Activated CD8-positive, alpha-beta memory T cell treated with anti-CD3 and anti-CD28 coated beads for 48 hours (primary cell): ENCODE measurements at places on chromosomes 11 and 22.

DNA sequence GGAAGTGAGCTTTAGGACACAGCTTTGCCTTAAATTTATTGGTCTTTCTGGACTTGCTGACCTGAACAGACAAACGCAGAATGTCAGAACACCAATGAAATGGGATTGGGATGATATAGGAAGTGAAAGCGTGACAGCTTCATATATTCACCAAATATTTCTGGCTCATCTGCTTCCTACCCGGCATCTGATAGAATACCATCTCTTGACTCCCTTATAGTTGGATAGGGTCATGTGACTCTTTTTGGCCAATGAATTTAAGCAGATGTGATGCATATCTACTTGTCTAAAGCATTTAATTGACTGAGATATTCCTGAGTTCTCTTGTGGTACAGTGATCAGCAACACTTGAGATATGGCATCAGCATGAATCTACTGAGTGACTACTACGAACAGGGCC is 2.5 kb upstream of the CAPRIN1 start:
- no peak for DNase-seq

DNA sequence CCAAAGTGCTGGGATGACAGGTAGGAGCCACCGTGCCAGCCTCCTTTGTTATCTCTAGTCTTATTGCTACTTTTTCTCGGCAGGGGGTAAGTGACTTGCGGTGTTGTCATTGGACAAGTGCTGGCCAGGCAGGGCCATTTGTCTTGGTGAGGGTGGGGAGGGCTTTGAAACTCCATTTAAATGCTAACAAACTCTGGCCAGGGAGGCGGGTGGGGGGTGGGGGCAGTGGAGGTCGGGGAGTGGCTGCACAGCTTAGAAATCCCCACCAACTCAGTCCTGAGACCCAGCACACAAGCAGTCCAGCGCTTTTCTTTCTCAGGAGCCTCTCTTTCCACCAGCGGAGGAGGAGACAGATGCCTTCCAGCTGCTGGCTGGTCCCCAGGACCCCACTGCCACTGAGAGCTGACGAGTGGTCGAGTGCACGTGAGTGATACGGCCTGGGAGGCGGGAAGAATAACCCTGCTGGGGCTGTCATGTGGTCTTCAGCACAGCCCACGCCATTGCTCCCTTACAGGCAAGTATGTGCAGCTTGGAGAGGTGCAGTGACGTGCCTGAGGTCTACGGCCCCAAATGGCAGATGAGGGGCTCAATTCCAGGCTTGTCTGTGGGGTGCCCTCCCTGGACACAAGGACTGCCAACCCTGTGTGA is 24.2 kb upstream of the OSBPL5 start:
- DNase-seq = no peak

GRCh38 chr22:37186228-37186996 is 1.6 kb downstream of the C1QTNF6 start:
- DNase-seq = no peak

- DNase-seq = peak; percentile 81
Observed at GRCh38 chr11:66855574-66856495, 1.0 kb upstream of the LRFN4 start.

GRCh38 chr11:34706709-34707461 is 86.0 kb downstream of the EHF start:
- DNase-seq = no peak

DNA sequence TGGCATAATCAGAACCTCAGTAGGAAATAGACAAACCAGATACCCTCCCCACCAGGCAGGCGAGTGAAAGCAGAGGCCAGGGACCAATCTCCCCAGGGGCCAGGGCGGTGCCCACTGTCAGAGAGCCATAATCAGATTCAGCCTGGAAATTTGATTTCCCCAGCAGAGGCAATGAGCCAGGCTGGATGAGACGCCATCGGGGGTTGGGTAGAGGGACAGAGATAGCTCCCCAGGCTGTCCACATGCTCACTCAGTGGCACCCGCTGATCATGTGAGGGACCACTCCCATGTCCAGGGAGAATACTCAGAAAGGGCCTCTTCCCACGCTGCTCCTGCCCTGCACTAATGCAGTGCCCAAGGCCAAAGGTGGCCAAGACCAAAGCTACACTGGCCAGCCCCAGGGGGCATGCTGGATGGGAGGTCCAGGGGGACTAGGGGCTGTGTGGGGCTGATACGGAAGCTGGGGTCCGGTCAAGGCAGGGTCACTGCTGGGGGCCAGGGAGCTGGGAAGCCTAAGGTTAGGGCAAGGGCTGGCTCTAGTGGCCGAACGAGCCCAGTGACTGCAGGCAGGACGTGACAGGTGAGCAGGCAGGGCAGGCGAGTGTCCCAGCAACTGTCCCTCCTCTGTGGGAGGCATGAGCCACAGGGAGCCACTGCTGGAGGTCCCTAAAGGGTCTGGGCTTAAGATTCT is 19.8 kb downstream of the ARVCF start:
- DNase-seq = no peak

DNA sequence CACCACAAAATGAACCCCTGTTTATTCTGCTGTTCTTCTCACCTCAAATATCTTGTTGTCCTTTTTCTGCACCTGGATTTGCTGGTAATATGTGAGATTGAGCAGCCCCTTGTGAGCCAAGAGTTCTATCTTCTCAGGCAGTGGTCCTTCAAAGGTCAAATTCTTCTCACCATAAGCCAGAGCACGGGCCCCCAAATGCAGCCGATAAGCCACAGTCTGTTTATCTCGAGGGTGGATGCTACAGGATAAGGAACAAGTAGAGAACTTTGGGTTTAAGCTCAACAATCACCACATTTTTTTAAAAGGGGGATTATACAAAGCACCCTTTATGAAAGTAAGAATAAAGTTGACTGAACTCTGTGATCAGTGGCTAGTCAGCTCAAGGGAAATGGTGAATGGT is 15.8 kb downstream of the TBRG1 start:
- DNase-seq = no peak

DNA sequence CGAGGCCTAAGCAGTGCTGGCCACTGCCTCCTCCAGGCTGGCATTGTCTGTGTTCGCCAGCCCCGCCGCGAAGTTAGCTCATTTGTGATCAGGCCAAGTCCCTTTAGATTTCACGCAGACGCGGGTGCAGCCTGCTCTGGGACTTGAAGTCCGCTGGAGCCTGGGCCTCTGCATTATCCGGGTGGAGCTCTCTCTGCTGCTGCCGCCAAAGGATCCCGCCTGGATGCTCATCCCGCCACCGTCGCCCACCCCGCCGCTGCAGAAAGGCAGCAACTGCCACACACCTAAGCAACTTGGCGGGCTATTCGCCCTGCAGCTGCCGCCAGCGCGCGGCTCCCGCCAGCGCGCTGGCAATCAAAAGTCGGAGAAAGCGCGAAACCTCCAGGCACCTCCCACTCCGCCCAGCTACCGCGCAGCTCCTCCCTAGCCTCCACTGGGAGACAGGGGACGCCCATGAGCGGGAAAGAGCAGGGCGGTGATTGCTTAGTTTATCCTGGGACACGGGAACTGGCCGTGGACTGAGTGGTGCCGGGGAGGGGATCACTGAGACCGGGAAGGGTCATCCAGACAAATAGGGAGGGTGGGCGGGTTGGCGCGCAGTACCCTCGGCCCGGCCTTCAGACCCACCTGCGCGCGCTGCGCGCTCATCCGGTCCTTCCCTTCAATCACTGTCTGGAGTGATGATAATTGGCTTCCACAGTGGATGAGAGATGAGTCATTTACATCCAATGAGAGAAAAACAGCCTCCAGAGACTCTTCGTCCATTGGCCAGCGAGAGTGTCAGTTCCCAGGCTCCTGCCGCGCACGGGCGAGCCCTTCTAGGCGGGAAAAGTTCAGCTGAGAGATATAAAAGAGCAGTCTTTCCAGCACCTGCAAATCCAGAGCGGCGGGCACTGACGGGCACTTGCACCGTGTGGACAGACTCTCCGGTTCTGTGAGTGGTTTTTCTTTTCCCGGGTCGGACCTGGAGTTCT is at the start of gene FAM111B:
FAM111B (plus strand) TSS at position 875 of the 974 bp plus-strand sequence. CDS start 2,389 bp downstream, outside the sequence.
- DNase-seq = peak; percentile 36

DNA sequence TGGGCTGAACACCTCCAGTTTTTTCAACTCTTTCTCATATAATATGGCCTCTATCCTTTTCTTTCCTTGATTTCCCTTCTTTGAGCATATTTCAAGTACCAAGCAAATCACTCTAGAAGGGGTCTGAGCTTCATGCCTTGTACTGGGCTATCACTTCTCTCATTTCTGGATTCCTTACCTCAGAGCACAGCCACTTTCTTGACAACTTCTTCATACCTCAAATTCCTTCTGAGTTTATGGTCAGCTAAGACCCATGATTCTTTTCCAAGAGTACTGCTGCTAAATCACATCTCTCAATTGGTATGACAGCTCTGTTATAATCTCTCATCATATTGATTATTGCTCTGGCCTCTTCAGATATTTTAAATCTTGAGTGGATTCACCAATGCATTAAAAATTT is 224.8 kb upstream of the ZBED5 start:
- no peak for DNase-seq

GRCh38 chr11:86606270-86606835 is 66.1 kb downstream of the ME3 start:
- DNase-seq = no peak

- DNase-seq = no peak
Observed at GRCh38 chr11:112159098-112160065, 4.5 kb downstream of the IL18 start.

DNA sequence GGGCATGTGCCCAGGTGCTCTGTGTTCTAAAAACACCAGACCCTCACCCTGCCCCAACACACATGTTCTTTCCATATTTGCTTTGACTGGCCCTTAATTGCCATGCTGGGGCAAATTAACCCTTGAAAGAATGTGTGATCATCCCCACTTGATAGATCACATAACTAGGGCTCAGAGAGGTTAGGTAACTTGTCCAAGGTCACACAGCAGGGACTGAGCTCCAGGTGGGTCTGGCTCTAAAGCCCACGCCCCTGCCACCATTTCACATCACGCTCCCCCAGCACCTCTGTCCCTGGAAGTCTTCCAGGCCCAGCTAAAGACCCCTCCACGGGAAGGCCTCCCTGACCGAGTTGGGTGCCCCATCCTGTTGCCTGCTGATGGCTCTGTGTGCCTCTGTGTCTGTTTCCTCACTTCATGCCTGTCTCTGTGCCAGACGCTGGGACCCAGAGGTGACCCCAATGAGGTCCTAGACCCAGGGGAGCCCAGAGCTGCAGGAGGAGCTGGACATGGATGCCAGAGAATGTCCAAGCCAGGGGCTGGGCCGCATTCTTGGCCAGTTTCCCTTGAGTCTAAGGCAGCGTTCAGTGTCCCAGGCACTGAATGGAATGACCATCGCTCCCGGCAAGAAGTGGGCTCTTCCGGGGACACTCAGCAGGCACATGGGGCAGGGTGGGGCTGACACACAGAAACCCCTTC is 79.7 kb downstream of the MYO7A start:
- no peak for DNase-seq

DNA sequence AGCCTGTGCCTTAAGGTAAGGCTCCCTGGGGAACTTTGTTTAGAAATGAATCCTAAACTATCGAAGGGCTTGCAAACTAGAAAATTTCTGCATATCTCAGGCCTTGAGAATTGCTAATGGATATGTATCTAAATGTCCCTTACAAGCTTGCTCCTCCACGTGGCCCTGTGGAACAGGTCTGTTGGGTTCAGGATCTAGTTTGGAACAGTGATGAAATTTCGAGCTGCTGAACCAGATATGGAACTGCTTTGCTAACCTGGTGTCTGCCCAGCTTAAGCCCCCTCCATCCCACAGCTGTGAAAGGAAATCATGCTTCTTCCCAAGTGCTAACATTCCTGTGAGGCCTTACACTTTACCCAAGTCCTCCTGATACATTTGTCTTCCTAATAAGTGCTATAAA is 11.6 kb downstream of the SREBF2 start:
- DNase-seq = no peak

DNA sequence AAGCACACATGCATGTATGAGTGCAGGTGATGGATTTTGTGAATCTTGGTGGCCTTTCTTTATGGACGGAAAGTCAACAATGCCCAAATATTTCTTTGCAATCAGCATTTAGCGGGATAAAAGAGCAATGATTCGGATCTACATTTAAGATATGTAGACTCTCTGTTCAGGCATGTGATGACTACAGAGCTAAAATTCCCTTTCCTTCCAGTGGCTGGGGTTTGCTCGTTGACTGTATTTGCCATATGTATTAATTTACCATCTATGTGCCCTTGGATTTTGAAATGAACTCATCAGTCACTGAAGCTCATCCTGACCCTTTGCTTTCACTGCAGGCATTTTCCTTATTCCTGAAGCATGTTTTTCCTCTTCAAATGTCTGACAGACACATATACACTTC is 13.6 kb downstream of the BLID start:
- DNase-seq = no peak

DNA sequence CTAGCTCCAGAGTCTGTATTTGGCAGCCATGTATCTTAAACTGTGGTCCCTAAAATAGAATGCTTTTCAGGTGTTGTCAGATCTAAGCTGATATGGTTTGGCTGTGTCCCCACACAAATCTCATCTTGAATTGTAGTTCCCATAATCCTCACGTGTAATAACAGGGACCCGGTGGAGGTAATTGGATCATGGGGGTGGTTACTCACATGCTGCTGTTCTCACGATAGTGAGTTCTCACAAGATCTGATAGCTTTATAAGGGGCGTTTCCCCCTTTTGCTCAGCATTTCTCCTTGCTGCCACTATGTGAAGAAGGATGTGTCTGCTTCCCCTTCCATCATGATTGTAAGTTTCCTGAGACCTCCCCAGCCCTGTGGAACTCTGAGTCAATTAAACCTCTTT is 199.9 kb upstream of the ISX start:
- no peak for DNase-seq

- DNase-seq = no peak
Observed at GRCh38 chr11:47078751-47079521, 97.7 kb downstream of the ARFGAP2 start.

DNA sequence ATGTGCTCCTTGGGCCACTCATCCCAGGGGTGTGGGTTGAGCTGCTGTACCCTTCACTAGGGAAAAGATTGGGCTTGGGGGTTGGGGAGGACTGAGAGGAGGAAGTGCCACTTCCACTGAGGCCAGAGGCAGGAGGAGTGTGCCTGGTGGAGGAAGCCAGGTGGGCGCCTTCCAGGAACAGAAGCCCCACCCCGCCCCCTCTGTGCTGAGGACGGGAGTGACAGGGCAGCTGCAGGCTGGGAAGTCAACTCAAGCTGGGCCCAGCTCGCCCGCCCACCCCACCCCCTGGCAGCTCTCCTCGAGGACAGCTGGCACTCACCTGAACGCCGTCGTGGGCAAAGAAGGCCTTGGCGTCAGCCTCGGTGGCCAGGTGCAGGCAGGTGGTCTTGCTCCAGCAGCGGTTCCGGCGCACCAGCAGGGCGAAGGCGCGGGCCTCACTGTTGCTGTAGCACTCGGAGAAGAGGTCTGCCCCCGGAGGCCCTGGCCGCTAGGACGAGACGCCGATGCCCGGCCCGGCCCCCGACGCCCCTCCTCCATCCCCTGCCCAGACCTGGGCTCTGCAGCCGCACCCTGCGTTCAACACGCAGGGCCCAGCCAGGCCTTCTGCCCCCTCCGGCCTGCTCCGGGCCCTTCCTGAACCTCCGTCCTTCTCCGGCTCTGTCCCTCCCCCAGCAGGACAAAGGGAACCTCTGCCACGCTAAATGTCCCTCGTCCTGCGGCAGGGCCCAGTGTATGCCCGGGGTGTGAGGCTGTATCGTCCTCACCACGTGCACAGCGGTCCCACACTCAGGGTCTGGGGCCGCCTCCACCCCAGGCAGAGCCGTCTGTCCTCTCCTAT is 13.4 kb downstream of the TSSC4 start:
- no peak for DNase-seq

- no peak for DNase-seq
Observed at GRCh38 chr22:28826921-28827320, 26.6 kb upstream of the XBP1 start.
